NCI-H1930 (cell line): ENCODE measurements at places on chromosomes 13 and 19.

- DNase-seq: no peak
Measured at GRCh38 chr13:32600890-32601289, 14.6 kb downstream of the PDS5B start.

- no peak for DNase-seq
Measured at GRCh38 chr19:7947939-7948338, 4.5 kb upstream of the TIMM44 start.

DNA sequence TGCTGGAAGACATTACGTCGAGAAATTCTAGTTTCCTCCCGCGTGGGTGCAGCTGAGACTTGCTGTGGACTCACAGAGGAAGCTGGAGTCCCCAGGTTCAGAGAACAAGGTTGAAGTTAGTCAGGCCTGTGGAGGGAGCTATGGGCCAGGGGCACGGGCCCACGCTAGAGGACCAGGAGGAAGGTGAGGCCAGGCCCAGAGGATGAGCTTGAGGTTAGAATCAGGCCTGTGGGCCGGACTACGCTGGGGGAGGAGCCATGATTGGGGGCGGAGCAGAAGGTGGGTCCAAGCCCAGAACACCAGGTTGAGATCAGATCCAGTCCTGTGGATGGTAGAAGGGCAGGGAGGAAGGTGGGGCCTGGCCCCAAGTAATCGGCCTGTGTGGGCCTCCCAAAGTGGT, 32.6 kb downstream of the ZNF846 start:
- DNase-seq: no peak

DNA sequence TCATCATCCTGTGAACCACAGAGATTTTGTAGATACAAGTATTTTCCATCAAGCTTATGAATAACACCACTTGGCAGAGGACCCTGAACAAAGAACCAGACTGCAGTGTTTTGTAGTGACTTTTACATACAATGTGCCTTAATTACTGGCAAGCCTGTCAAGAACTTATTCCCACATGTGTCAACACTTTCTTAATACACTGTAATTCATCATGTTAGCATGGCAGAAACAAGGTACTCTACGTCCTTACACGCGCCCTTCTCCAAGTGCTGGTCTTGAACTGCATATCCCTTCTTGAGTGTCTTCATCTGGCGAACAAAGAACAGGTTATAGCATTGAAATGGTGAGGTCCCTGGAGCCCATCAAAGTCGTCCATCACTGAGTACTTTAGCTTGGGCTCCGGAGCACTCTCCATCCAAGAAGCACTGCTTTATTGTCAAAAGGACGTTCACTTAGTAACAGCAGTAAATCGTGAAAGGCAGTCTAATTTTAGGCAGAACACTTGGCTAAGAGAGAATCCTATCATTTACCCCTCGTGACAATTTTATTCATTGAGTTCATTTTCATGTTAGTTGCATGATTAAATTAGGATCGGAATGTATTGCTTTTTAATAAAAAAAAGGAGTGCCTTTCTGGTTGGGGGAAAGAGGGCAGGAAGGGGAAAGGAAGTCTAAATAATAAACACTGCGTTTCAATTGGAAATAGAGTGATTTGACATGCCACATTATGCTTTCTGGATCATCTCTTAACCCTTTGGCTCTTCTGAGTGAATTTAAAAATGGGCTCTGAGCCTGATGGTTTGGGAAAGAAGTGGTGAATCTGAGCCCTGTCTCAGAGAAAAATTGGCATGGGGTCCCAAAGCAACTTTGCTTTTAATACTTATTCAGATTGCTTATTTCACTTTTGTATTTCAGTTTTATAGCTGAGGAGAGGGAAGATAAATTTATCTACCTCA, 376.1 kb downstream of the DLEU7 start:
- DNase-seq: no peak

- no peak for DNase-seq
Measured at GRCh38 chr13:110829486-110829885, 85.4 kb downstream of the ANKRD10 start.

- DNase-seq: no peak
Measured at GRCh38 chr19:16070366-16070990, 5.8 kb upstream of the TPM4 start.

GRCh38 chr13:33745370-33746324, 72.3 kb upstream of the RFC3 start:
- peak; percentile 36 for DNase-seq

GRCh38 chr19:12623361-12624031, 12.8 kb downstream of the ZNF791 start:
- DNase-seq: no peak
